Vagina (tissue), 2 donors: ENCODE measurements at places on chromosomes 5 and 9.

- no peak for DNase-seq
- H3K27ac ChIP-seq: no peak overlapping the region
- H3K4me1 ChIP-seq: peaks cover 11% of the 10 kb centered on the region
- no peaks in the 10 kb centered on the region for H3K36me3 ChIP-seq
- H3K27me3 ChIP-seq: no peaks in the 10 kb centered on the region
- H3K4me3 ChIP-seq: no peak overlapping the region
These were observed 52.5 kb upstream of the RPS23 start for GRCh38 chr5:82330530-82331270.

DNA sequence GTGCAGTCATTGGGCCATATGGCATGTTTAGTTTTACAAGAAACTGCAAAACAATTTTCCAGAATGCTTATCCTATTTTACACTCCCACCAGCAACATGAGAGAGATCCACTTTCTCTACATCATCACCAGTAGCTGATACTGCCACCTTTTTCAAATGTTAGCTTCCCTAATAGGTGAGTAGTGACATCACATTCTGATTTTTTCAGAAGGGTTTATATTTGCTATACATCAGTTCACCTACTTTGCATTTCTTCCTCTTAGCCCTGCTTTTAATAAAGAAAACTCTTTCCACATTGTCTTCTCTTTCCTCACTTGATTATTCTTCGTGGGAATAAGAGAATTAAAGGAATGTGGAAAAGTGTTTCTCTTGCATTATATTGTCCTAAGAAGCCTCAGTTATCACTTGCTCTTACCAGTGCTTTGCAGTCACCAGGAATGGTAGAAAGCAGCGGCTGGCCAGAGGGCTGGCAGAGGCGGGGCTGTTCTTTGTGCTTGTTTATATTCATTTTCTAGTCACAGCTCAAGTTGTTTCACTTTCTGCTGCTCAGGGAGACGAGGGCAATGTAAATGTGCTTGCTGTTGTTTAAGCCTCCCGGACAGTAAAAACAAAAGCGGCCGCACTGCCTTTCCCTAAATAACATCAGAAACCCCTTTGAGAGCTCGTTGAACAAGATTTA is 164.8 kb downstream of the HSD17B3 start:
- H3K27ac ChIP-seq: peak overlapping the region; percentile 78
- H3K4me1 ChIP-seq: peaks cover 44% of the 10 kb centered on the region
- H3K4me3 ChIP-seq: peak overlapping the region; percentile 19
- DNase-seq: no peak
- no peaks in the 10 kb centered on the region for H3K36me3 ChIP-seq

DNA sequence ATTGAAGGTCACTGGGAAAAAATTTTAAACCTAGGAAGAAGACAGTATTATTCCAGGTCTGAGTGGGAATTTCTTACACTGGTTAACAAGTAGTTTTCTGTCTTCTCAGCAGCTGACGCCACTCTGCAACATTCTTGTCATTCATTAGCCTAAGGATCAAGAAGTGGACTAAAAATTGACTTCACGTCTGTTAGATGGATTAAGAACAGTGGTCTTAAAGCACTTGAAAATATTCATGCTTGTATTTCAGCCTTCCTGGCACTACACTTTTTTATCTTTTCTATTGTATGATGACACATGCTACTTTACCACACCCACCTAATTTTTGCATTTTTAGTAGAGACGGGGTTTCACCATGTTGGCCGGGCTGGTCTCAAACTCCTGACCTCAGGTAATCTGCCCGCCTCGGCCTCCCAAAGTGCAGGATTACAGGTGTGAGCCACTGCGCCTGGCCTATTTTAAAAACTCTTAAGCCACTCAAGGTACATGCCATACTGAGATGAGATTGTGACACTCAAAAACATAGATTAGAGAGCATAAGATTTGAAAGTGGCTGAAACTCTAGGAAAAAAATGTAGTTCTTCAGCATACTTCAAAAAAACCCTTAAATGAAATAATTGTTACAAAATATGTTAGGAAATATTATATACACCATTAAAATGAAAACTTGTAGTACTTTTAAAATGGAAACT is 8.4 kb downstream of the MATR3 start:
- peaks cover 100% of the 10 kb centered on the region for H3K4me1 ChIP-seq
- no peaks in the 10 kb centered on the region for H3K27me3 ChIP-seq
- H3K4me3 ChIP-seq: no peak overlapping the region
- H3K36me3 ChIP-seq: no peaks in the 10 kb centered on the region
- DNase-seq: no peak

DNA sequence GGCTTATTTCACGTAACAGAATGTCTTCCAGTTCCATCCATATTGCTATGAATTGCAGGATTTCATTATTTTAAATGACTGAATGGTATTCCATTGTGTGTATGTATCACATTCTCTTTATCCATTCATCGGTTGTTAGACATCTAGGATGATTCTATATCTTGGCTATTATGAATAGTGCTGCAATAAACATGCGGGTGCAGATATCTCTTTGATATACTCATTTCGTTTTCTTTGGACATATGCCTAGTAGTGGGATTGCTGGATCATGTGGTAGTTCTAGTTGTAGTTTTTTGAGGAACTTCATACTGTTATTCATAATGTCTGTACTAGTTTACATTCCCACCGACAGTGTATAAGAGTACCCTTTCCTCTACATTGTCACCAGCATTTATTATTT is 460.5 kb downstream of the MAN2A1 start:
- H3K36me3 ChIP-seq: no peaks in the 10 kb centered on the region
- DNase-seq: no peak
- no peak overlapping the region for H3K27ac ChIP-seq
- no peak overlapping the region for H3K4me3 ChIP-seq

DNA sequence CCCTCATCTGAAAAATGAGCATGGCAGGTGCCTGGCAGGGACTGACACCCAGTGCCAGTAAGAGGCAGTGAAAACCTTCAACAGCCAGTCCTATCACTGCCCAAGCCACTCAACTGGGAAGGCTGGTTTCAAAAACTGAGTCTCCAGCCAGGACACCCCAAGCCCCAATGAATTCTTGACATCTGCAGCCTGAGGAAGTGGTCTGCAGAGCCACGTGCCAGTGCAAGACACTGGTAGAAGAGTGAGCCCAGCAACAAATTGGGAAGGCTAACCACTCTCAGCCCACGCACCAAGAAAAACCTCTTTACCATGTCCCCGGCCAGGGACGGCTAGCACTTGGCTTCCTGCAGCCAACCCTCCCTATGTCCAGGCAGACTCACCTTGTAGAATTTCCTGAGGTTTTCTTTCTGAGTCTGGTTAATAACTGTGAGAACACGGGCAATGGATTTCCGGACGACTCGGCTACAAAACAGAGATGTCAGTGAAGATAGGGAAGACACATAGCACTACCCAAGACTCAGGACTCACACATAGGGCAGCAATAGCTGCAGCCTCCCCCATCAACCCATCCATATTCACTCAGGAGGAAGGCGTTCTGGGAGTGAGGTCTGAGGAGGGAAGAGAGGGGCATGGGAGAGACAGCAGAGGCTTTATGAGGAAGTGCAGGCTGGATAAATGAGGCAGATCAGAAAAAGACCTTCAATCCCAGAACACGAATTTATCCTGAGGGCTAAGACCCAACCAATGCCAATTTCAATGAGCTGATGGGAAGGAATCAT is 1.8 kb downstream of the RPL35 start:
- no peak overlapping the region for H3K27ac ChIP-seq
- H3K36me3 ChIP-seq: no peaks in the 10 kb centered on the region
- DNase-seq: no peak
- peak overlapping the region; percentile 88 for H3K4me3 ChIP-seq
